HEK293T (cell line): ENCODE measurements at places on chromosomes 16 and 17.

GRCh38 chr16:21126518-21126917, 24.1 kb downstream of the DNAH3 start:
- no peak for DNase-seq

GRCh38 chr17:55237268-55237667, 27.5 kb upstream of the HLF start:
- DNase-seq: no peak

- peak; percentile 70 for DNase-seq
These were observed 86.3 kb downstream of the SPECC1 start for GRCh38 chr17:20095336-20096080.

GRCh38 chr16:68363658-68364521, 53.1 kb downstream of the PRMT7 start:
- DNase-seq: no peak

DNA sequence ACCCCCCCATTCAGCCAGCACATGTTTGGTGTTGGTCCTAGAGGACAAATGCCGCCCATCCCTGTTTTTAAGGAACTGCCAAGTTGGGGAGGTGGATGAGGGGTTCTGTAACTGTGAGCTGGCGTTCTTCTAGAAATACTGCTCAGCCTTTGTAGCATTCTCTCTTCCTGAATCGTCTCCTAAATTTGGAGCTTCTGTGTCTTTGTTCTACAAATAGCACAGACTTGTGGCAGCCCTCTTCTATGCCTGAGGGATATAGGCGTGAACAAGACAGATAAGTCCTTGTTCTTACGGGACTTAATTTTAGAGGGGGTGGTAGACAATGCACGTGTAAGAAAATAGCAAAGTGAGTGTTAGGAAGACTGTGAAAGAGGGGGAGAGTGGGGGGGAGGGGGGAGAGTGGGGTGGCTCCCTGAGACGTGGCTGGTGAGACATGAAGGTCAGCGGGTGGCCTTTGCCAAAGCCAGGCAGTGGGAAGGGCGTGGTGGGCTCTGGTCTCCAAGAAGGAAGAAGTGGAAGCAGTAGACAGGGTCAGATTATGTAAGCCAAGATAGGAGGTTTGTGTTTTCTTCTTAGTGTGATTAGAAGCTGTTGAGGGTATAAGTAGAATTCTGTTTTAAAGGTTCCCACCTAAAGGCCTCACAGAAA, 9.9 kb downstream of the MFSD11 start:
- no peak for DNase-seq
